ENCODE measurements at places on chromosomes 5 and 9.

- no peak for DNase-seq
These were observed 12.6 kb upstream of the ACSL6 start for GRCh38 chr5:132024117-132024435.

DNA sequence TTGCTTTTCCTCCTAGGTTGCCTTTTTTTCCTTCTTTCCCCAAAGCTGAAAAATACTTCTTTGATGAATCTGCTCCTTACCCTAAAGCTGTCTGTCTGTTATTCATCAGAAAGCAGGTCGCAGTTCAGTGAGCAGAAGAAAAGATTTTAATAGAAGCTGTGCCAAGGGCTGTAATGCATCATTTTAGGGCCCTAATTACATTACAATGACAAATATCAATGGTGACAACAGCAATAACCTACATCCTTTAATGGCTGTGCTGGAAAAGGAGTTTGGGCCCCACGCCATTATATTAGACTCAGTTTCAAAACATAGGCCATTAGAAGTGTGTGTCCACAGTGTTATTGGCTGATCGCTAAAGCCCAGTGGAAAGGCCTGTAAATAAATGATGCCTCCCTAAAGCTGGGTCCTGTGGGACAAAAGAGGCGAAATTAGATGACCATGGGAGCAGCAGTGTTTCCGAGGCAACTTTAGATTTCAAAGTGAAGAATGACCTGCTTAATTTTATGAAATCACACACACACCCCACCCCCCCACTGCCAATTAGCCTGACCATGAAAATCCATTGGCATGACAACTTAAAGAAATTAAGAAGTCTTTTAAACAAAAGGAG lies 38.4 kb downstream of the TLE4 start:
- no peak for DNase-seq

DNA sequence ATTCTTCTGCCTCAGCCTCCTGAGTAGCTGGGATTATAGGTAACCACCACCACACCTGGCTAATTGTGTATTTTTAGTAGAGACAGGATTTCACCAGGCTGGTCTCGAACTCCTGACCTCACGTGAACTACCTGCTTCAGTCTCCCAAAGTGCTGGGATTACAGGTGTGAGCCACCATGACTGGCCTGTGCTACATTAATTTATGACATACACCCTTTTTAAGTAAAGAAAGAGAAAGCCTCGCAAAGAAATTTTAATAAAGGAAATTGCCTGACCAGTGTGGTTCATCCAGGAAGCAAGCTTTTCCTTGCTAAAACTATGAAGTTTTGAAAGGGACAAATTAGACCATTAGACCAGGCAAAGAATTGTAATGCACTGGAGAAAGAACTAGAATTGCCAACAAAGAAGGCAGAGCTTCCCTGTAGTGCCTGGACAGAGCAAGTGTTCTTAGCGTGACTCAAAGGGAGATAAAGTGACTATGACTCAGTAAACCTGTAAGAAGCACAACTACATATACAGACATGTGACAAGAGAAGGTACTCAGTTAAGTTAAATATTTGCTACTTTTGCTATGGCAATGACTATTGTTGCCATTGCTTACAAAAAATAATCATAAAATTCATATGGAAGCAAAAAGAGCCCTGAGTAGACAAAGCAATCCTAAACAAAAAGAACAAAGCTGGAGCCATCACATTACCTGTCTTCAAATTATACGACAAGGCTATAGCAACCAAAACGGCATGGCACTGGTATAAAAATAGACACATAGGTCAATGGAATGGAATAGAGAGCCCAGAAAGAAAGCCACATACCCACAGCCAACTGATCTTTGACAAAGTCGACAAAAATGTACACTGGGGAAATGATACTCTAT lies 54.6 kb downstream of the FYB1 start:
- no peak for DNase-seq

- no peak for DNase-seq
These were observed 172.6 kb upstream of the PTGER4 start for GRCh38 chr5:40507095-40507494.

DNA sequence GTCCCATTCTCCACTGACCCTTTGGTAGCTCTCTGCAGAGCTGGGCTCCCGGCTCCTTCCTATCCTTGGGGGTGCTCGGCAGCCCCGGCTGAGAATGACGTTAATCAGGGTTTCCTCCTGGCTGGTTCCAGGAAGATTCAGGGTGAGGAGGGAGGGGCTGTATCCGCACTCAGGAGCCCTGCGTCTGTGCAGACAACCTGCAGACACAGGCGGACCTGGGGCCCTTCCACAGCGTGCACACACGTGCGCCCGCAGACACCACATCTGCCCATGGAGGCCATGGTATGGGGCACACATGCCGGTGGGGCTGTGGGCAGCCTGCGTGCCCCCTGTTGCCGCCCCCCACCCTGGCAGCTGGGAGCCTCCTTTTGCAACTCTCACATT lies 66.6 kb upstream of the RNU6ATAC start:
- no peak for DNase-seq

DNA sequence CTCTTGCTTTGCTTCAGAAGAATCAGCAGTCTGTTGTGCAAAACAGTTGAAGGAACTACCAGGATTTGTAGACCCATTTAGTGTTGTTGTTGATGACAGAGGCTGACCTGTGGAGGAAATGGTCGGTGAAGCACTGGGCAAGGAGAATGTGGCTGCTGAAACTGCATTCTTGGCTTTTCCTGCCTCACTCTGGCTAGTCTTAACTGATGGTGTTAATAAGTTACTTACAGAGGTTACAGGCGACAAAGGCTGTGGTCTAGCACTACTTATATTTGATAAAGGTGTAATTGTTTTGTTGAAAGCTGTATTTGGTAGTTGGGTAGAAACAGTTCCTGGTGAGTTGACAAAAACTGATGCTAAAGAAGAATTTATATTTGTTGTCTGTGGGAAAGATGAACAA lies 31.5 kb downstream of the MLANA start:
- no peak for DNase-seq

- no peak for DNase-seq
These were observed 1057.7 kb upstream of the DMAC1 start for GRCh38 chr9:8857068-8857925.

DNA sequence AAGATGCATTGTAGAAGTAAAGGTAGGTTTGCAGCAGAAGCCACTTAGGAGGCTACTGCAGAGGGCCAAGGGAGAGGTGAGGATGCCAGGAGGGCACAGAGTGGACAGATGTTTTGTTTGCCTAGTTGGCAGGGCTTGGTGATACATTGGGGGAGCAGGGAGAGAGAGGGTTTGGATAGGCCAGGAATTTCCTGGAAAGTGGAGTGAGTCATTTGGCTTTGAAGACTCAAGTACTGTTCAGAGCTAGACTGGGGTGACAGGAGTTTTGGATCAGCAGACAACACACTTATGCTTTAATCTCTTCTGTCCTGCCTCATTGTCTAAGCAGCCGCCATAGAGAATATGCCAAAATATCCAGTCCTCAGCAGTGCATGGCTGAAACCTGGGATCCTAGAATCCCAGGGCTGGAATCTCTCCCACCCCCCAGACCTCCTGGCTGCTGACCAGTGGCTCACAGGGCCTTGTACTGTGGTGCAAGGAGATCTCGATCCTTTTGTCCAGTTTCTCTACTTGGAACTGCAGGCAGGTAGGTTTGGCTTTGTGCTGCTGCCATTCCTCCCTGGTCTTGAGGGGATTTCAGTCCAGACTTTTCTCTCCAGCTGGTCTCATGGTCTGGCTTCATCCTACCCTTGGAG lies 11.0 kb downstream of the TMEM268 start:
- no peak for DNase-seq

- DNase-seq, result no peak
These were observed 264.5 kb upstream of the PRR16 start for GRCh38 chr5:120199559-120199958.

DNA sequence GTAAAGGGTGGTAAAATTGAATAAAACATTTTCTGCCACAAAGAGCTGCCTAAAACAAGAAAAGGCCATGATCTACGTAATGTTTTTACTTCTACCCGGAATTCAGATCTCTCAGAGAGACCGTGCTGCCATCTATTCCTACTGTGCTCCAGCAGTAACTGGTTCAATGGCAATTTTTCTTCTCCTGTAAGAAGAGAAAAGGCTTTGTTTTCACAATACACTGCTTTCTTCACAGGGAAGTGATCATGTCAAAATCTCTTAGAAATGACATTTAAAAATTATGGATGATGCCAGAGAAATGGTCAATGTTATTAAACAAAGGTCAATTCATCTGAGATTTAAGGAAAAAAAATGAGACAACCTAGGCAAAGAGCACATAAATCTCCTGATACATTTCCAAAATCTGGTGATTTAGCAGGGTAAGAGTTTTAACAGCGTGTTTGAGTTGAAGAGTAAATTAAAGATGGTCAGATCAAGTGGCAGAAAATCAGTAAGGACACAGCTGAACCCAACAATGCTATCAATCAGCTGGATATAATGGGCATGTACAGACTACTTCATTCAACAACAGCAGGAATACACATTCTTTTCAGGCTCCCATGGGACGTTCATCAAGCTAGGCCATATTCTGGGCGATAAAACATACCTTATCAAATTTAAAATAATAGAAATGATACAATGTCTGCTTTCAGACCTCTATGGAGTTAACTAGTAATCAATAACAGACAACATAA lies 523.1 kb downstream of the CHSY3 start:
- no peak for DNase-seq

DNA sequence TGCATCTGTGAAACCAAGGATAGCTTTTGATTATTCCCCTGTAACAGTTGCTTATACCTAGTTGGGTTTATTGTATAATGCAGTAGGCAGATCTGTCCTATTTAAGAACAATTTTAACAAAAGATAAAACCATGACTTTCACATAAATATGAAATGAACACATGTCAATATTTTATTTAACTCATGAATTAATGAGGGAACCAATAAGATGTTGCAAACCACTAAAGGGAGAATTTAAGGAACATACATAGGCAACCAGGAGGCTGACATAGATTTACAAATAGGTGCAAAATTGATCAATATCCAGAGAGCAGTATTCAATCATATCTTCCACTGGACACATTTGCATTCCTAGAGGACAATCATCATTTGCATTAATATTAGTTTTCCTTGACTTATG lies 280.0 kb upstream of the BRINP1 start:
- no peak for DNase-seq

- DNase-seq, result peak; percentile 9
These were observed 533 bp downstream of the SREK1IP1 start for GRCh38 chr5:64767959-64768357.

GRCh38 chr5:96790961-96791504 lies 16.7 kb downstream of the ERAP1 start:
- no peak for DNase-seq

- no peak for DNase-seq
These were observed 158.6 kb upstream of the NUDT12 start for GRCh38 chr5:103721183-103721582.

DNA sequence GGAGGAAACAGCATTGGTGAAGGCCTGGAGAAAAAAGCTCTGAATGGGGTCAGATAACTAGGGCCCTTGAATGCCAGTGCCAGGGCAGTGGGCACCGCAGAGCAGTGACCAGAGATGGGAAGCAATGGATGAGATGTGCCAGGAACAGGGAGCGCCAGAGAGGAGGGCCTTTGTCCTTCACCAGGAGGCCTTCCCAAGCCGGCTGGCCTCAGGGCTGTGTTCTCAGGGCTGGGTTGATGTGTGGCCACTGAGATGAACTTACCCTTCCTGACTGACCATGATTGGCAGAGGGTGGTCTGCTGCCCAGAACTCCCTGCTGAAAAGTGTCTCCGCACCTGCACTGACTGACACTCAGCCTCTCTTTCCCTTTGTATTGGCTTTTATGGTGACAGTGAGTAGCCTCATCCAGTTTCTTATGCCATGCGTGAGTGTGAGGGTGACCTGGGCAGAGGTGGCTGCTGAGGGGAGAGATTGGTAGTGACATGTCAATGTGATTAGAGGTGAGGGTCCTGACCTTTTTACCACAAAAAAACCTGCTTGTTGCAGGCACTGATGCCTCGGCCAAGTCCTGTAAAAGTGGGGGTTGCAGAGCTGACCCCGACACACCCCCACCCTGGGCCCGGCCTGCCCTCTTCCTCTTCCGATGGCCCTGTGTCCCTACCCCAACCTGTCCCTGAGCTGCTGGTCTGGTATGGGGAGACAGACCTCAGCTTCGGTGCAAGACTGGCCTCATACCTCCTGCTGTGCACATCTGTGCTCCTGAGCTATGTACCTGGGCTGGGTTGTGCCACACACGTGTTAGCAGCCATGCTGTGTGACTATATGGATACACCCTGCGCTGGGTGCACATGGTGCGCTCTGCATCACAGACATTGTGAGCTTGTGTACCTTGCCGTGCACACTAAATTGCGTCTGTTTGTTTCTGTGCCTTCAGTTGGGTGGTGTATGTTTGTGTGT lies 57.1 kb upstream of the PSD2 start:
- DNase-seq, result no peak

DNA sequence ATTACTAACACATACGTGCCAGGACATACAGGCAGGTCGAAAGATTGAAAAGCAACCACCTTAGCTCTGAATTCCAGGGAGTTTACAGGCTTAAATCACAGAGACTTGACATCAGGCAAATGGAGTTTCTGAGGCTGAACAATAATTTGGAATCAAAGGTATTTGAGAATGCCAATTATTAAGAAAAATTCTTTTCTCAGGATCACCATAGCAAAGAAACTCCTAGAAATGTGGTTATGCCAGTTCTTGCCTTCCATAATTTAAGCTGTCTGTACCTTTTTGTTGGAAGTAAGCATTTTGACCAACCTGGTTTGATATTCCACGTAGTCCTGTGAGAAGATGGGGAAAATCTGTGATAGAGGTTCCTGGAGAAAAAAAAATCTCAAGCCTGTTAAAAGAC lies 312.4 kb upstream of the SMARCA2 start:
- DNase-seq, result no peak

DNA sequence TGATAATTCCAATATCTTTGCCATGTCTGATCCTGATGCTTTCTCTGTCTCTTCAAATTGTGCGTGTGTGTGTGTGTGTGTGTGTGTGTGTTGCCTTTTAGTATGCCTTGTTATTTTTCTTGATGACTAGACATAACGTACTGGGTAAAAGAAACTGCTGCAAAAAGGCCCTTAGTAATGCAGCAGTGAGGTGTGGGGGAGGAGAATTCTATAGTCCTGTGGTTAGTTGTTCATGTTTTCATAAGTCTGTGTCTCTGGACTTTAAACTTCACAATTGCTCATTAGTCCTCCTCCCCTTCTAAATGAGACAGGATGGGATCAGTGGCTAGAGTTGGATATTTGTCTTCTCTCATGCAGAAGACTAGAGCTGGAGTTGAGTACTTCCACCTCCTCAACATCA lies 346.2 kb upstream of the IRX1 start:
- DNase-seq, result no peak
